ENCODE measurements at places on chromosomes 13 and 19. TPM values are rescaled to one million over a fixed set of nuclear protein-coding genes. Genes with fewer than 3 reads are reported as not detected.

DNA sequence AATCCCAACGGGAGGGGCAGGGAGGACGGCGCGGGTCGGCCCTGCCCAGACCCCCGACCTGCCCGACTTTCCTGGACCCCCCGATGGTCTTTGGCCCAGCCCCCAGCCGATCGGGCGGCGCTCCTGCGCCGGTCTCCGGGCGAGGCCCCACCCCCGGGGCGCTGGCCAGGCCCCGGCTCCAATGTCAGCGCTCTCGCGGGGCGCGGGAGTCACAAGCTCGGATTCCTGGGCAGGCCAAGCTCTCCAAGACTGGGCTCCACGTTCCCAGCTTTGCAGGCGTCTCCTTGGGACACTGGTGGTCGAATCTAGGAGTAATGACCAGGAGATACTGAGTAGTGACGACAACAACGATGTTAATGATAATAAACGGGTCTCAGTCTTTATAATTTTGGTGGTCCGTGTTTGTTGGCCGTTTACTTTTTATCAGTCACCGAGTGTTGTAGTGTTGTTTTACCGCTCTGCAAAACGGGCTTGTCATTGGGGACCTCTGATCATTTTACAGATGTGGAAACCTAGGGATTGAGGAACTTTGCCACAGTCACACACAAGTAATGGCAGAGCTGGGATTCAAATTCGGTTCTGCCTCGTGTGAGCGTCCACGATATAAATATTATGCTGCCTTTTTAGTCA is 545 bp downstream of the RAD23A start:
- H3K36me3 ChIP-seq: peaks cover 77% of the 10 kb centered on the region
- H3K27me3 ChIP-seq: no peaks in the 10 kb centered on the region
- peak overlapping the region; percentile 85 for H3K4me3 ChIP-seq
- peak; percentile 36 for DNase-seq
- H3K4me1 ChIP-seq: peaks cover 88% of the 10 kb centered on the region
- H3K27ac ChIP-seq: peak overlapping the region; percentile 94

- DNase-seq: peak; percentile 29
- H3K36me3 ChIP-seq: no peaks in the 10 kb centered on the region
- peak overlapping the region; percentile 63 for H3K4me3 ChIP-seq
- H3K27me3 ChIP-seq: no peaks in the 10 kb centered on the region
These were observed 760 bp downstream of the ZNF91 start for GRCh38 chr19:23394511-23394910.

DNA sequence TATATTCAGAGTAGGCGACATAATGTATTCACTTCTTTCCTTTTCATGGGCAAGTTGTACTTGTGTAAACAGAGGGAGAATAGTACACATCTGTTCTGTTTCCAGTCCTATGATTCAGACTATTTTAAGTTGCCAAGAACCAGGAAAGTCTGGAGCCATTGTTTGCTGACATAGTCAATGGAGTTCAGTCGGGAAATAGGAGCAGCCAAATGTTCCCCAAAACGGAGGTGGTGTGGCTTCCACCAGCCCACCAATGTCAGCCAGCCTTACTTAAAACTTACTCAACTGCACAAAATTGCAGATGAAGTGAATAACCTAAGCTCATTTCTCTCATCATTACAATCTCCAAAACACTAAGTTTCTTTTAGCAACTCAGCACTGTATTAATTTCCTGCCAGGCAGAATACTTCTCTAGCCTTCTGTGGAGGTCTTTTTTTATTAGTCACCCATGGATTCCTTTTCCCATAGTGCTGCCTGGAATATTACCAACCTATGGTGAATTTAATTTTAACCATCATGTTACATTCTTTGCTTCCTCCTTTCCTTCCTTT is 22.3 kb upstream of the CSNK1A1L start:
- DNase-seq: peak; percentile 77
- no peaks in the 10 kb centered on the region for H3K36me3 ChIP-seq
- H3K27me3 ChIP-seq: no peaks in the 10 kb centered on the region
- H3K4me3 ChIP-seq: no peak overlapping the region

- H3K4me3 ChIP-seq: peak overlapping the region; percentile 36
- H3K27me3 ChIP-seq: no peaks in the 10 kb centered on the region
- no peaks in the 10 kb centered on the region for H3K36me3 ChIP-seq
- H3K4me1 ChIP-seq: peaks cover 7% of the 10 kb centered on the region
These were observed 620 bp downstream of the CRTC1 start for GRCh38 chr19:18683958-18684641.

DNA sequence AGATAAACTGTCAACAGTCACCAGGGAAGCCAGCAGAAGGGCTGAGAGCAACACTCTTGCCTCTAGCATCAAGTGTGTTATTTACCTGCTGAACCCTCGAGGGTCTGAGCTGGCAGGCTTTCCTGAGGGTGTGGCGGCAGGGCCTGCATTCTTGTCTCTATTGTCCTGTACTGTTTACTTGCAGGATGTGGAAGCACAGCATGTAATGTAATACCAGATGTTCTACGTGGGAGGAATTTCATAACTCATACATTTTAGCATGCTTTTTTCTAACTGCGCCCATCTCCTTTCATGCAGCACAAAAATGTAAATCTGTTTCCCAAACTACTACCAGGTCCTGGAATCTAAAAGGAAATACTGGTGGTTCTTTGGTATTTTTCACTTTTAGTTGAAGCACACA is 153.1 kb downstream of the RGCC start:
- no peak for DNase-seq
- H3K4me3 ChIP-seq: no peak overlapping the region
- no peaks in the 10 kb centered on the region for H3K27me3 ChIP-seq
- peak overlapping the region; percentile 54 for H3K27ac ChIP-seq
- peaks cover 25% of the 10 kb centered on the region for H3K4me1 ChIP-seq

GRCh38 chr19:1416014-1416841 is 8.8 kb downstream of the DAZAP1 start:
- peaks cover 6% of the 10 kb centered on the region for H3K36me3 ChIP-seq
- no peak overlapping the region for H3K4me3 ChIP-seq
- peak overlapping the region; percentile 89 for H3K27ac ChIP-seq
- H3K27me3 ChIP-seq: no peaks in the 10 kb centered on the region

The KLC3 gene
- total RNA-seq: 0.73 TPM

The SIGLEC8 gene
- 0.99 TPM for total RNA-seq

GRCh38 chr19:11179716-11180297 is 17.5 kb downstream of the KANK2 start:
- peaks cover 15% of the 10 kb centered on the region for H3K4me1 ChIP-seq
- no peaks in the 10 kb centered on the region for H3K27me3 ChIP-seq
- no peak overlapping the region for H3K4me3 ChIP-seq
- H3K36me3 ChIP-seq: peaks cover 52% of the 10 kb centered on the region

The PCSK4 gene
- 3.2 TPM for total RNA-seq

The GRIN3B gene
- total RNA-seq: not detected

GRCh38 chr19:6362351-6362801 is 1.0 kb downstream of the CLPP start:
- H3K27me3 ChIP-seq: no peaks in the 10 kb centered on the region
- DNase-seq: no peak
- H3K27ac ChIP-seq: peak overlapping the region; percentile 80
- no peaks in the 10 kb centered on the region for H3K36me3 ChIP-seq

- no peaks in the 10 kb centered on the region for H3K27me3 ChIP-seq
- peak overlapping the region; percentile 51 for H3K27ac ChIP-seq
- DNase-seq: no peak
- H3K36me3 ChIP-seq: no peaks in the 10 kb centered on the region
These were observed 25.3 kb upstream of the MEDAG start for GRCh38 chr13:30880856-30881155.

The CYP2S1 gene
- total RNA-seq: 12.5 TPM
